ENCODE measurements at places on chromosomes 7 and 10.

- no peak for DNase-seq
Measured at GRCh38 chr7:142066536-142066935, 45.0 kb upstream of the MGAM2 start.

DNA sequence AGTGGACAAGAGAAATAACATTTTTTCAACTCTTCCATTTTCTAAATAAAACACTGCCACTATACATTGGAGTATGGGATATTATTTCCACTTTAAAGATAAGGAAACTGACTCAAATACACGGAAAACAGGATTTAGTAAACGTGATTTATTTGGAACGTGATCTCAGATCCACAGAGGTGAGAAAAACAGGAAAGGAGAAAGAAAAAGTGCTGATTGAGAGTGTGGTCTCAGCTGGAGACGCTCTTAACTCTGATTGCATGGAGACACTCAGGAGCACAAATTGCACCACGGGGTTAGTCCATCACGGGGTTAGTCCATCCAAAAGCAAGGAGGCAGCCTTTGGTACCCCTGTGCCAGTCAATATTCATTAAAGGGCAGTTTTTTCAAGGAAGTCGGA is 142.5 kb downstream of the GNAT3 start:
- no peak for DNase-seq

DNA sequence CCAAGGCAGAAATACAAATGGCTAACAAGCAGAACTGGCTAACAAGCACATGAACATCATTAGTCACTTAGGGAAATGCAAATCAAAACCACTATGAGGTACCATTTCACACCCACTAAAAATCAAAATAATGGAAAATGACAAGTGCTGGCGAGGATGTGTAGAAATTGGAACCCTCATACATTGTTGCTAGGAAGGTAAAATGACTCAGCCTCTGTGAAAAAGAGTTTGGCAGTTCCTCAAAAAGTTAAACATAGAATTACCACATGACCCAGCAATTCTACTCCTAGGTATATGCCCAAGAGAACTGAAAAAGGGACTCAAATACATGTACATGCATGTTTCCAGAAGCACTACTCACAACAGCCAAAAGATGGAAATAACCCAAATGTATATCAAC is 52.8 kb upstream of the ANAPC16 start:
- no peak for DNase-seq

DNA sequence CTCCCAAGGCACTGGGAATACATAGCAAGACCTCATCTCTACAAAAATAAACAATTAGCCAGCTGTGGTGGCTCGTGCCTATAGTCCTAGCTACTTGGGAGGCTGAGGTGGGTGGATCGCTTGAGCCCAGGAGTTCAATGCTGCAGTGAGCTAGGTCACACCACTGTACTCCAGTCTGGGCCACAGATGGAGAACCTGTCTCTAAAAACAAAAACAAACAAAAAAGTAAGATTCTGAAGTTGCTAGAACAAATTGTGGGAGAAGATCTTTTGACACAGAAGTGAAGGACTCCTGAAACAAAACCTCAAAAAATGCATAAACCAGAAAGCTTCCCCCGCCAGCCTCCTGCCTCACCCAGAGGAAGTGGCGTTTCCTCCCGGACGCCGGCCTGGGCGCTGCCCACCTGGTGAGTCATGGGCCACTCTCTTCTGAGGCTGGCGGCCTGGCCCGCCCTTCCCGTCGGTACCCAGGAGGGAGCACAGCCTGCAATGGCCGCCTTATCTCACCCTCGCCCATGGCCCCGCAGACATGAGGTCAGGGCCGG is 25.4 kb upstream of the ELN start:
- DNase-seq: no peak

- DNase-seq: no peak
Measured at GRCh38 chr10:43036481-43037428, 40.1 kb upstream of the RET start.

DNA sequence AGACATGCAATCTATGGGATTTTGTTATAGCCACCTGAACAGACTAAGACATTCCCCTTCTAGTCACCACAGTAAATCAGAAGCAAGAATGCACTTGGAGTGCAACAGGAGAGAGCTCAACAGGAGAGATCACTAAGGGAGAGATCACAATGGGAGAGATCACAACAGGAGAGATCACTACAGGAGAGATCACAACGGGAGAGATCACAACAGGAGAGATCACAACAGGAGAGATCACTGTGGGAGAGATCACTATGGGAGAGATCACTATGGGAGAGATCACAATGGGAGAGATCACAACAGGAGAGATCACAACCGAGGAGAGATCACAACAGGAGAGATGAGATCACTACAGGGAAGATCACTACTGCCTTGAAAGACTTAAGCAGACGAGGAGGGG is 238.5 kb upstream of the PITRM1 start:
- DNase-seq: no peak

DNA sequence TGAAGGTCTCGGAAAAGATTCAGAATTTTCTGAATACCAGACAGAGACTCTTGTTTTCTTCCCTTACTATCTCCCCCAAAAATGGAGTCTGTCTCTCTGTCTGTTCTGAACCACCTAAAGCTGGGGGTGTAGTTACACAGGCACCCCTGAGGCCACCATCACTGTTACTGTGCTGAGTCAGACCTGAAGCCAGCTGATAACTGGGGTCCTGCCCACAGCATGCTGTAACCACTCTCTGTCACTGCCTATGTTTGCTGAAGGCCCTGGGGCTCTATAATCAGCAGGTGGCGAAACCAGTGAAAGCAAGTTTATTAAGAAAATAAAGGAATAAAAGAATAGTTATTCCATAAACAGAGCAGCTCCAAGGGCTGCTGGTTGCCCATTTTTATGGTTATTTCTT is 575.2 kb upstream of the POT1 start:
- DNase-seq: no peak

DNA sequence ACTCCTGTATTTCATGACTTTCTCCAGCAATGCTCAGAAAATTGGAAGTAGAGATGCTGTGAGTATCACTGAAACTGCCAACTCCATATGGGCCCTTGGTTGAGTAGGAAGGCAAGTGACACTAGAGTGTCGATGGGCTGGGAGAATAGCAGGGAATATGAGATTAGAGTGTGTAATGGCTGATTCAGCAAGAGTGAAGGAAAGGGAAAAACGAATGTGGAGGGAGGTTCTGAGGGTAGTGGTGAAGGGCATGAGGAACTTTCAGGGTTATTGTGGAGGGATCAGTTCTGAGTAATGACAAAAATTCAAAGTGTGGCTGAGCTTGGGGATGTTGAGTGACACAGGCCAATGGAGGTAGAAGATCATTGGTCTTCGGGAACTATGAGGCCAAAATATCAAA is 49.0 kb upstream of the PCGF5 start:
- no peak for DNase-seq

DNA sequence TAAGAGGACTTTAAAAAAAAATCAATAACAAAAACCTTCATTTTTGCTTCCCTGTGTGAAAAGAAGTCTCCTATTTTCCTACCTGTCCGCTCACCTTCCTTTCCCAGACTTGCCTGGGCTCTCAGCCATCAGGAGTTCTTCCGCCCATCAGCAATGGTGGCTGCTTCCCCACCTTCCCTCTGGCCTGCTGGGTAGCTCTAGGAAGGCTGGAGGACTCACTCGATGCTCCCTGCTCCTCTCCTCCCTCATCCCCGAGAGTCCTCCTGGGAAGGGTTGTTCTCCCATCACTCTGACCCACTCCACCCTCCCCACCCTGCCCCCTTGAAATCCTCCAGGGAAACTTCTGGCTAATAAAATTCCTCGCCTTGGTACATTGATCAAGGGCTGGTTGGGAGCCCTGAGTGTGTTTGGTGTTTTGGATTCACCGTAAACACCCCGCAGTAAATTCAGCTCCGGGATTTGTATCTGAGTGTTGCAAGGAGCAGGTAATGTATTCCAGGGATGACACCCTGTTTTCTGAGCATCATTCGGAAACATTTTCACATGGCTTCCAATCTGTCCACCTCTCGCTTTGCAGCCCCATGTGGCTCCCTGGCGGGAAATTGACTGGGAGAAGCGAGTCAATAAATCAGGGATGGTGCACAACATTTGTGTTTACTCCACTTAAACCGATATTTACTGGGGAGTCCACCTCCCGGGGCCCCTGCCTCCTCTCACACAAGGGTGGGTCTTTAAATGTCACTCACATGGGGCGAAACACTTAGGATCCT is 126.4 kb upstream of the SDK1 start:
- no peak for DNase-seq

GRCh38 chr7:32539919-32540531 is 44.7 kb downstream of the AVL9 start:
- DNase-seq: no peak

- DNase-seq: no peak
Measured at GRCh38 chr7:113199841-113200240, 81.5 kb upstream of the SMIM30 start.

- peak; percentile 23 for DNase-seq
Measured at GRCh38 chr10:14184841-14185315, 145.8 kb downstream of the FRMD4A start.

DNA sequence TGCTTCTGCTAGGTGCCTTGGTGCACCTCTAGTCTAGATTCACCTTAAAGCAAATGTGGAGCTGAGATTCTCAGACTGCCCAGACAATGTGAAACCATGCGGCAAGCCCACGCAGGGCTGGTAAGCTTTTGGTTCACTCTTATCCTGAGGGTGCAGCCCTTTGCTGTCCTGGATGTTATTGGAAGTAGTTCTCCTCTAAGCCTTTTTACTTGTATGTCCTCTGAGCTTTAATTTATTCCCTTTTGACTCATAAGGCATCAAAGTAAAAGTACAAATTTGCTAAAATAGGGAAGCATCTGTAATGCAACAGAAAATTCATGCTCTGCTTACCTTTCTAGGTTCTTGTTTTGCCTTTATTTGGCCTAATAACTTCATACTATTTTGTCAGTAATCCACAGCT is 186.8 kb downstream of the MACC1 start:
- no peak for DNase-seq

- no peak for DNase-seq
Measured at GRCh38 chr7:44713680-44714335, 34.8 kb upstream of the ZMIZ2 start.
